CD4-positive, alpha-beta T cell treated with Interleukin-2 at 100 ng/mL for 4 hours (primary cell): ENCODE measurements at places on chromosomes 5 and 9.

DNA sequence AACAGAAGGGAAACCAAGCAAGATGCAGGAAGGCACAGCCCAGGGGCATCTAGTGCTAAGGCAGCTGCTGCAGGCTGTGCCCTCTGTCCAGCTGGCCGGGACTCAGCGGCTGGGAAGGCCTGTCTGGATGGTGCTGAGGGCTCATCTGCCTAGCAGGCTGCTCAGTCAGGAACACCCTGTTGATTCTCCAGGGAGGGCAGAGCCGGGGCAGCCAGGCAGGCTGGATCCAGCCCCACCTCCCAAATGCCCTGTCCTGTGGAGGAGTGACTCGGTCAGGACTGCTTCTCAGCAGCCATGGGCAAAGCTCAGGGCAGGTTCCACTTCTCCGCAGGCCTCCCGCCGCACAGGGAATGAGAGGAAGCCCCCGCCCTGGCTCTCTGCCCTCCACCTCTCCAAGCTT, 7.8 kb upstream of the LCN9 start:
- no peak for DNase-seq

- no peak for DNase-seq
These were observed 43.3 kb downstream of the DOCK8 start for GRCh38 chr9:257957-258356.

- no peak for DNase-seq
These were observed 4.5 kb upstream of the FXN start for GRCh38 chr9:69030851-69031645.

GRCh38 chr9:34069831-34070230, 21.1 kb upstream of the UBAP2 start:
- DNase-seq, result no peak

GRCh38 chr5:79181419-79182022, 54.4 kb upstream of the JMY start:
- DNase-seq, result no peak

GRCh38 chr5:57932761-57933160, 450.1 kb upstream of the ACTBL2 start:
- no peak for DNase-seq

DNA sequence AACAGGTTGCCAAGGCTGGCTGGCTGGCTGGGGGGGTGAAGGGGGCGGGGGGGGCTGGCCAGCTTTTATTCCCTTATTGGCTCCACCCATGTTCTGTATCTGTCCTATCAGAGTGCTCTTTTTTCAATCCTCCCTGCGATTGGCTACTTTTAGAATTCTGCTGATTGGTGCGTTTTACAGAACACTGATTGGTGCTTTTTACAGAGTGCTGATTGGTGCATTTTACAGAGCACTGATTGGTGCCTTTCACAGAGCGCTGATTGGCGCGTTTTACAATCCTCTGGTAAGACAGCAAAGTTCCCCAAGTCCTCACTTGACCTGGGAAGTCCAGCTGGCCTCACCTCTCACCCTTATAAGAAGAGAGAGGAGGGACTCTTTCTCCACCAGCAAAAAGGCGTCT, 175.9 kb downstream of the ERCC6L2 start:
- DNase-seq, result no peak

GRCh38 chr5:59506285-59506877, 387.1 kb downstream of the PDE4D start:
- no peak for DNase-seq

DNA sequence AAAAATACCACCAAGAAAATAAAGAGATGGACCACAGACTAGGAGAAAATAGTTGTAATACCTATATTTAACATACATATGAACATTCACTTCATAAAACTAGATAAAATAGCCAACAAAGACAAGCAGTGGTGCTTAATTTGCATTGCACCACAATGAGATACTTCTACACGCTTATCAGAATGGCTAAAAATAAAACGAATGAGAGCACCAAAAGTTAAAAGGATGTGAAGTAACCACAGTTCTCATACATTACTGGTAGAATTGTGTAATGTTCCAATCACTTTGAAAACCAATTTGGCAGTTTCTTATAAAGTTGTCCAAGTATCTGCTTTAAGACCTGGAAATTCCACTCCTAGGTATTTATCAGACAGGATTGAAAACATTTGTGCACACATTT, 198.9 kb upstream of the SGCD start:
- no peak for DNase-seq

GRCh38 chr9:19495186-19496028, 86.6 kb downstream of the ACER2 start:
- no peak for DNase-seq

DNA sequence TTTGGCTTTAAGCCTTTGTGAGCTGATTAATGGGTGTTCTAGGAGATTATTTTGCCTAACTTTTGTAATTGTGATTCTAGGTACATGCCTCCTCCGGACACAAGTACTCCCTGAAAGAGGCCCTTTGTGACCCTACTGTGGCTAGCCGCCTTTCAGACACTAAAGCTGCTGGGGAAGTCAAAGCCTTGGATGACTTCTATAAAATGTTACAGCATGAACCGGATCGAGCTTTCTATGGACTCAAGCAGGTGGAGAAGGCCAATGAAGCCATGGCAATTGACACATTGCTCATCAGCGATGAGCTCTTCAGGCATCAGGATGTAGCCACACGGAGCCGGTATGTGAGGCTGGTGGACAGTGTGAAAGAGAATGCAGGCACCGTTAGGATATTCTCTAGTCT, 13.6 kb downstream of the ITGA1 start:
- no peak for DNase-seq

- no peak for DNase-seq
These were observed 7.9 kb downstream of the GABRP start for GRCh38 chr5:170791325-170791954.

- no peak for DNase-seq
These were observed 273.7 kb downstream of the CD180 start for GRCh38 chr5:66922881-66923280.

- no peak for DNase-seq
These were observed 164.2 kb downstream of the ZDHHC21 start for GRCh38 chr9:14529054-14529453.

DNA sequence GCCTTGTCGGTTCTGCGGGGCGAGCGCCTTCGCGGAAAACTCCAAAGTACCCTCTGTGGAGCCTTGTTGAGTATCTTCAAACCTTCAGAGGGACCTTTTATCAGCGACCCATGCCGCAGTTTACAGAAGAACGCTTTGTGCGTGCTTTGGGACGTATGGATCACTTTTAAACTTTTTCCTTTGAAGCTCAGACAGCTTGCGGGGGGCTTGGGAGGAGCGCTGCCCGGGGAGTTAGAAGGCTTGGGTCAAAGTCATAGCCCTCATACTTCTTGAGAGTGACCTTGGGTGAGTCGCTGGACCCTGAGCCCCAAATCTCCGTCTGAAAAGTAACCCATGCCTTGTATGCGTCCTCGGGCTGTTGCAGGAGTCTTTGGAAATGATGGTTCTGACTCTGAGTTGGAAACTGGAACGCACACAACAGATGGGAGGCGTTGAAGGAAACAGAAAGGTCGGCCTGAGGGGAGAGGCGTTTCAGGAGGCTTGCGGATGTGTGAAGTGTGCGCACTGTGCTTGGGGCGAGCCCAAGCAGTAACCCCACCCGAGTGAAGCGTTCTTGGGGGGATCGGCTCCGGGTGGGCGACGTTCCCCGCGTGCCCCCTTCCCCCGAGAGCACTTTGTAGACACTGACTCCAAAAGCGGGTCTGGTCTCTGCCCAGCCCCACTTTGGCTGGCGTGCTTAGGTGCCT, 661 bp upstream of the SLC25A51 start:
- DNase-seq, result no peak

DNA sequence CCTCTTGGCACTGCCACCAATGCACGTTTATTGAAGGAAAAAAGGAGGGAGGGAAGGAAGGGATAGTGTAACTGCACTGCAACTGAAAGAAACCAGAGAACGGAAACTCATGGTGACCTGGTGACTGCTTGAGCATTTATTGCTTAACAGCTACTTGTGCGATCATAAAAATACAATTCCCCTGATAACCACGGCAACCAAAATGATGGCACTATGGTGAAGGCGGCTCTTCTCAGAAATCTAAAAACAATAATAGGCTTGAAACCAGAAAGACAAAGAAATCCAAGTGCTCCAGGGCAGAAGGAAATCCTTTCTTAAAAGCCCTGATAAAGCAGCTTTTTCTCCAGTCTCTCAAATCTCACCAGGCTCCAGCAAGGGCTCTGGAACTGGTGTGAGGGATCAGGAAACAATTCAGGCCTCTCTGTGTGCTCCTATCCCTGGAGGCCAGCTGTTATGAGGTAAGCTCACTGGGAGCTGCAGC, 1.9 kb downstream of the FBXO10 start:
- no peak for DNase-seq
